Stimulated activated memory B cell treated with anti-CD40 and anti-IgM and Interleukin-4, amounts not matched to agents 10 μg/mL and 1 μg/mL and 100 μg/mL, for 72 hours (primary cell): ENCODE measurements at places on chromosomes 4 and X.

DNA sequence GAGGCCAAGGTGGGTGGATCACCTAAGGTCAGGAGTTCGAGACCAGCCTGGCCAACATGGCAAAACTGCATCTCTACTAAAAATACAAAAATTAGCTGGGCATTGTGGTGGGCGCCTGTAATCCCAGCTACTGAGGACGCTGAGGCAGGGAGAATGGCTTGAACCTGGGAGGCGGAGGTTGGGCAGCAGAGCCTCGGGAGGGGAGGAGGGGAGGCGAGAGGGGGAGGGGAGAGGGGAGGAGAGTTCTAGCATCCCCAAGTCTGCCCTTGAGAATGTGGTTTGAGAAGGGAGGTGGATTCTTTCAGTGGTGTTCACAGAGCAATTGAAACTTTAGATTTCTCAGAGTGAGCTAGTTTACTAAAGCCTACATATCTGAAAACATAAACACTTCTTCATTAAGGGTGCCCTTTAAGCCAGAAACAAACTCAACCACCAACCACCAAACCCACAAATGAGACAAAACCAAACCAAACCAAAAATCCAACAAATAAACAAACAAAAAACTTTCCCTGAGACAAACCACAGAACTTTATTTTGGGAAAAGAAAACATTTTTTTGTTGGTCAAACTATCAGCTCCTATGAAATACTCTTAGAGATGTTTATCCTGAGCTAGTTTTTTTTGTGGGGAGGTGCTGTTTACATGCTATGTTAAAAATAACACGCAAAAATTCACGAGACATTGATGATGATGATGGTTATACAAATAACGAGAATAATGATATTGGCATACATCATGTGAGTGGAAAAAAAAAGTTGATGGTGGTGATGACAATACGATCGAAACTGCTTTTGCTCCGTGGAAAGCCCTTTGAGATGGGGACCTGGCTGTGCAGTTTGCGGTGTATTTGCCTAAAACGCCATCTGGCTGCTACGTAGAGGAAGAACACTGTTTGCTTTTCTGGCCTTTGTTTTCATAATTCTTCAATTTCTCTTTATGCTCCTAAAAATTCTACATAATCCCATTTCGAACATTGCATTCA is 98.2 kb upstream of the PRKX start:
- ATAC-seq: no peak

DNA sequence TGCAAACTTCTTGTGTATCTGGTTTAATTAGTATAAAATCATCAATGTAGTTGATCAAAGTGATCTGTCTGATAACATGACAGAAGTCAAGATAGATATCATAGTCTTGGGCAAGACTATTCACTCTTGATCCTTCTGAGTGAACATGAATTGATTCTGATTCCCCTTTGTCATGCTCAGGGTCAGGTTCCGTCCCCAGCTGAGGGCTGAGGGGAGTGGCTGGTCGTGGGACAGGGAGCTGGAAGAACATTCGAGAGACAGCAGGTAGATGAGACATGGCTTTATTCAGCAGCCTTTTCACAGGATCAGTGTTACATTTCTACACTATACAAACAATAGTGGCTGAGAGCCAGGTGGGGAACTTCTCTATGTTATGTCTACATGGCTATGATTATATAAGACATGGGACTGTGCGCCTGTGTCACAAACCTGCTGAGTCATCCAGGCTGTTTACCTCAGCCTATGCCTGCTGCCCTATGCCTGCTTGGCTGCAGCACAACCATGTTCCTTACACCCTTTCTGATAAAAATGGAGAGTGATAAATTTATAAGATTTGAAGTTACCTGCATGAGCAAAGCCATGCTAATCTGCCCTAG is 586.9 kb upstream of the NR3C2 start:
- ATAC-seq: no peak

GRCh38 chr4:38082424-38083385 is 122.5 kb downstream of the PTTG2 start:
- ATAC-seq: no peak

- ATAC-seq: no peak
Observed at GRCh38 chrX:18491587-18492340, 66.4 kb downstream of the CDKL5 start.

- ATAC-seq: no peak
Observed at GRCh38 chrX:17644001-17644400, 93.3 kb upstream of the SCML1 start.

DNA sequence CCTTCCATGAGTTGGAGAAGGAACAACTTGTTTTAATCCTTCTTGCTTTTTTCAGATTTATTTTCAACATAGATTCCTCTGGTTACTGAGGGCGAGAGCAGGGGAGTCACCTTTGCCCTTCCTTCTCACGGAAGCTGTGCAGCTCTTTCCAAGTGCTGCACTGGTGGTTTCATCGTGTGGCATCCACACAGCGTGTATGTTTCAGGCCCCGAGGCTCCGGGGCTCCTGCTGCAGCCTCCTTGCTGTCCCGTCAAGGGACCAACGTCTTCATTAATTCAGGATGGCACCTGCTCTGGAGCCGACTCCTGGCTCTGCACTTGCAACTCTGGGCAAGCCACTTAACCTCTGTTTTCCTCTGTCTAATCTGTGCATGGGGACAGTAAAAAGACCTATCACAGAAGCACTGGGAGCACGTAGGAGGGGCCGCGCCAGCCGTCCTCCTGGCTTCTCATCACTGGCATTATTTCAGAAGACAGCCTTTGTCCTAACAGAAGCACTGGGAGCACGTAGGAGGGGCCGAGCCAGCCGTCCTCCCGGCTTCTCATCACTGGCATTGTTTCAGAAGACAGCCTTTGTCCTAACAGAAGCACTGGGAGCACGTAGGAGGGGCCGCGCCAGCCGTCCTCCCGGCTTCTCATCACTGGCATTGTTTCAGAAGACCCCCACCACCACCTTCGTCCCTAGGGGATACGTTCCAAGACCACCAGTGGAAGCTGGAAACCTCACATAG is 117.8 kb upstream of the NKX1-1 start:
- no peak for ATAC-seq

- no peak for ATAC-seq
Observed at GRCh38 chr4:47621181-47621580, 136.1 kb downstream of the ATP10D start.

GRCh38 chr4:109915385-109916026 is 2.8 kb downstream of the EGF start:
- no peak for ATAC-seq

- ATAC-seq: no peak
Observed at GRCh38 chr4:94548571-94548970, 96.8 kb downstream of the PDLIM5 start.

- ATAC-seq: peak; percentile 68
Observed at GRCh38 chr4:185128272-185129119, 14.6 kb upstream of the SLC25A4 start.

- no peak for ATAC-seq
Observed at GRCh38 chr4:165768281-165768680, 104.8 kb upstream of the TLL1 start.

GRCh38 chrX:70422851-70423341 is at the start of gene GDPD2:
Gene GDPD2 (plus strand): TSS chrX:70423314. CDS start chrX:70424985, 1,671 bp downstream.
- no peak for ATAC-seq

GRCh38 chrX:40261833-40262156 is 164.0 kb upstream of the BCOR start:
- no peak for ATAC-seq

GRCh38 chr4:13704761-13705160 is 77.2 kb upstream of the BOD1L1 start:
- no peak for ATAC-seq

DNA sequence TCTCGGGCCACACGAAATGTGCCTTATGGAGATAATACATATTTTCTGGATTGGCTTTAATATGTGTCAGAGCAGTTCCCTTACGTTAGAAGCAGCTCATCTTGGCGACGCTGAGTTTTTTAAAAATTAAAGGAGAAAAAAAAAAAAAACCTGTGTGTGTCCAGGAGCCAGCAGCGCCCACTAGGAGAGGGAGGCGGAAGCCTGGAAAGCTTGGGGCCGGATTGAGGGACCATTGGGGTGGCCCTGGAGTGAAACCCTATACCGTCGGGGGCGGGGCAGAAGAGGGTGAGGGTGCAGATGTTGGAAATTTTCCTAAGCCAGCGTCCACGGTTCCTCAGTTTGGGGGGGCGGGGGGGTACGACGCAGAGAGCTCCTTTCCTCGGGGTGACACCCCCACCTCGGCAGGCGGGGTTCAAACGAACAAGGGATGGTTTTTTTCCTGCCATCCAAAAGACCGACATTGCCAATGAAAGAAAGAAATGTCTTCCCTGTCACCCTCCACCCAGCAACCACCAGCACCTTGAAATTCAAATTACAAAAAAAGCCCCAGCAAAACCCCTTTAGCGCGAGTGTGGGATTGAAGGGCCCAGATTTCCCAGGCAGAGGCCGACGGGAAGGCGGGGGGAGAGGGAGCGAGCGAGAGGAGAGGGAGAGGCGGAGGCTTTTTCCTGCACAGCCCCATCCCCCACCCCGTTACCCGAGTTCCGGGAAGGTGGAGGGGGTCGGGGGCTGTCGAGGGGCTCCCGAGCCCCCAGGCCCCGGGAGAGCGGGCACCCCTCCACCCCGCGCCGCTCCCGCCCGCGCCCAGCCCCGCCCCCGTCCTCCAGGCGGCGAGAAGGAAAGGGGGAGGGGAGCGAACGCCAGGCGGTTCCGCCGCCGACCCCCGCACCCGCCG is 859 bp downstream of the SMARCA1 start:
- ATAC-seq: no peak

GRCh38 chr4:121228848-121229247 is 64.7 kb upstream of the TNIP3 start:
- no peak for ATAC-seq

DNA sequence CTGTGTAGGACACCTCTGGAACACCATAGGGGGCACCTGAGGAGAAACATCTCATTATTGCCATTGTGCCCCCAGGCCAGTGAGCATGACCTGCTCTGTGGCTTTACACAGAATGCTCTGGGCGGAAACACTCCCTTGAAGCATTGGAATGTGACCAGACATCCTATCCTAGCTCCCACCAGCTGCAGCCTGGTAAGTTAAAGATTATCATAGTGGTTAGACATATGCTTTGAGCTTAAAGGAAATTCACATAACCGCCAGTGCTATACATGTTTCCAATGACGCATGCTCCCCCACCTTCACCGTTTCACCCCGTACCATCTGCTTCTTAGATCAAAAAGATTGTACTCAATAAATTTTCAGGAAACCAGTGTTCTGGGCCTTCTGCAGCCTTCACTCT is 217.7 kb upstream of the CENPE start:
- no peak for ATAC-seq

DNA sequence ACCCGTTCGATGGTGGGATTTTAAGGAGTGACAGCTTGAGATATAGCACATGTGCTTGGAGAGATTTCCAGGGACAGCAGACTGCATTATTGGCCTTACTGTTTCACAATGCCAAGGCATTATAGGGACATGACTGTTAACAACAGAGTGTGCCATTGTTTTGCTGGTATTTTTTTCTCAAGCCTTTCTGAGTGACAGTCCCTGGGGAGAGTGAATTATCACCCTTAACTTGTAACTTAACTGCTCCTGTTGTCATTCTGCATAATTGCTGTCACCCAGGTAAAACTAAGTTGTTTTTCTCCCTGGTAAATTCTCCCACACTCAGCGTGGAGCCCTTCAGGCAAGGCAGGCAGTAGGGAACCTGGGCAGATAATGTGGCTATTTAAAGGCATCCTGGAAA is 989.2 kb upstream of the LCORL start:
- no peak for ATAC-seq

GRCh38 chr4:105630670-105631655 is 77.5 kb downstream of the INTS12 start:
- ATAC-seq: no peak

DNA sequence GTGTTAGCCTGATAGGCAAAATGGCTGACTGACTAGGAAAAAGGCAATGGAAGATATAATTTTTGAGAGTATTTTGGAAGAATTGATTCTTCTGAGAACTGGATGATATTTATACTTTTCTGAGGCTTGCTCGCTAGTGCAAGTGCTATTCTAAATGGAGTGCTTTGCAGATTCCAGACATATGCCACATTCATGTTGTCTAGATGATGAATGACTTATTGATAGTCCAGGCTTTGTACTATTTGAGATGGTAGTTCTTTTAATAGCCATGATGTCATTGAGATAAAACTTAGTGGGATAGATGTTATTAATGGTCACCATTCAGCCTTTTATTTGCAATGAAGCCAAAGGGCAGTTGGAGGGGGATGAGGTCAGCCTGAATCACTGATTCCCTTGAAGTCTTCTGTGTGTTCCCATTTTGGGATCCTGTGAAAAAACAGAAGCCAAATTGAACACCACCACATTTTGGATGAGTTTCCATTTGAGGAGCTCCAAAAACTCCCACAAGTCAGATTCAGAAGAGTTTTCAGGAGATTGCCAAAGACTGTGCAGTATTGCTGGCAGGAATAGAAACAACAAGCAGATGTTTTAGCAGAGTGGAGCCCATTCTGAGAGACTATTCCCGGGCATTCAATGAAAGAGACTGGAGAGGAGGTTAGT is 184.1 kb downstream of the IL1RAPL2 start:
- ATAC-seq: no peak

- no peak for ATAC-seq
Observed at GRCh38 chr4:40702800-40703151, 47.0 kb upstream of the NSUN7 start.

DNA sequence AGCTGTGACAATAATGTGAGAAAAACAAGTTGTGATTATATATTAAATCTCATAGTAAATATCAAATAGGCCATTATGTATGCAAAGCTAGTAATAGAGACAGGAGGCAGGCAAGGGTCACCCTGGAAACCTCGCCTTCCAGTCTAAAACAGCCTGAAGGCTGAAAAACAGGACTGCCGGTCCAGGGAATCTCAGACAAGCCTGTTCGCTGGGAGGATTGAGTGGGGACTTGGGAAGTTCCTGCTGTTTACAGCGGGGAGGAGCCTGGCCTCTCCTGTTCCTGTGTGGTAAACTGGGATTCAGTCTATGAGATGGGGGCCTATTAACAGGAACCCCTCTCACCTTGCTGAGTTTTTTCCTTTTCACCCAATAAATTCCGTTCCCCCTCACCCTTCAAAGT is 2317.3 kb downstream of the PCDH7 start:
- ATAC-seq: no peak

DNA sequence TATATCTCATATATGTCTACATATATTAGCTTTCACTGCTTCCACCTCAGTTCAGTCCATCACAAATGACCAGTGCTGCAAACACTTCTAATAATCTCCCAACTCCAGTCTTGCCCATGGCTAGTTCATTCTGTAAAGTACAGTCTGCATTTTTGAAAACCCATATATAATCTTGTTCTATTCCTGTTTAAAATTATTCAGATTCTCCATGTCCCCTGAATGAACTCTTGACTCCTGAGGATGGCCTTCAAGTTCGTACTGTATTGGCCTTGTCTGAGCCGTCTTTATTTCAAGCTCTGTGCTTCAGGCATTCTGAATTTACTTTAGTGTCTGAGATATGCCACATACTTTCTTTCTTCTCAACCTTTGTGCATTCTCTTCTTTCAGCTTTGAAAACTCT is 84.7 kb downstream of the PTPN13 start:
- ATAC-seq: no peak

GRCh38 chrX:74249963-74250362 is 54.0 kb upstream of the ZCCHC13 start:
- ATAC-seq: no peak

DNA sequence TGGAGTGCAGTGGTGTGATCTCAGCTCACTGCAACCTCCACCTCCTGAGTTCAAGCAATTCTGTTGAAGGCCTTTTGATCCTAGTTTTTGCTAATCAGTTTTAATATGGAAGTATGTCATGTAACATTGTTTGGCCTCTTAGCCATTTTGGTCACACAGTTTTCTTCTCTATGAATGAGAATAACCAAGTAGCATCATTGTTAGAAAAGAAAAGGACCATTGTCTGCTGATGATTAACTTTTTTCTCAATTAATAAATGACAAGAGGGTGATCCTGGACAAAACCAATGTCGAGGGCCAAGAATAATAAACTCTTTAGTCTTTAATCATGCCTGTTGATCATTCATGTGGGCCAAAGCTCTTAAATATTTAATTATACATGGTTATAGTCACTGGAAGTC is 289.3 kb upstream of the MAGEB2 start:
- no peak for ATAC-seq
